ENCODE measurements at places on chromosomes 4 and X. TPM values are rescaled to one million over a fixed set of nuclear protein-coding genes. Genes with fewer than 3 reads are reported as not detected.

DNA sequence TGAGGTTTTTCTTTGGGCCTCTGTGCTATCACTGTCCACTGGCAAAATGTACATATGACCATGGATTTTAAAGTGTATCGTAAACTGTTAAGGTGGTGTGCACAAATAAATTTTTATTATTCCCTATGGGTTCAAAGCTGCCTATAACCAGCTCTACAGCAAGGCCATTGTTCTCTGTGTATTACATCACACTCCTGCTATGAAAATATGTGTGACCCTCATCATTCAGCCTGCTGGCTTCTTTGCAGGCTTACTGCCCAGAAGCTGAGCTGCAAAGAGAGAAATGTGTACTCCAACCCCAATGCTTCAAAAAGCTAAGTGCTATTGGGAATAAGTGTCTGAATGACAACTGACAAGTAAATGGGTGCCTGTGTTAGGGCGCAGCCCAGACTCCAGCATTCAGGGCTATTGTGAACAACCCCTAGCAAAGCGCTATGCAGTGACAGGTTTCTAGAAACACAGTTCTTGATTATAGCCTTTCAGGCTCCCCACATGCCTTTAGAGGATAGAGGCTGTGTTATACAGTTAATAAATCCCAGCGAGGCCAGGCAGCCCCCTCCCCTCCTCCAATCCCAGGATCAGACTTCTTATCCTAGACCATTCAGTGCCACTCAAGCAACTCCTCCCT lies 220.4 kb upstream of the RADX start:
- DNase-seq: no peak
- no peak overlapping the region for H3K4me3 ChIP-seq
- no peak overlapping the region for H3K27ac ChIP-seq
- no peaks in the 10 kb centered on the region for H3K36me3 ChIP-seq

PDLIM3 gene
- 25.2 TPM for total RNA-seq

- no peak overlapping the region for H3K4me3 ChIP-seq
- no peaks in the 10 kb centered on the region for H3K4me1 ChIP-seq
- H3K27ac ChIP-seq: no peak overlapping the region
- no peaks in the 10 kb centered on the region for H3K36me3 ChIP-seq
These were observed 154.1 kb upstream of the FAM241A start for GRCh38 chr4:111991163-111991562.

GRCh38 chr4:104465619-104466018 lies 29.1 kb downstream of the CXXC4 start:
- no peaks in the 10 kb centered on the region for H3K4me1 ChIP-seq
- no peak overlapping the region for H3K27ac ChIP-seq
- no peaks in the 10 kb centered on the region for H3K36me3 ChIP-seq
- no peak overlapping the region for H3K4me3 ChIP-seq
- no peak for DNase-seq
- no peaks in the 10 kb centered on the region for H3K27me3 ChIP-seq

DNA sequence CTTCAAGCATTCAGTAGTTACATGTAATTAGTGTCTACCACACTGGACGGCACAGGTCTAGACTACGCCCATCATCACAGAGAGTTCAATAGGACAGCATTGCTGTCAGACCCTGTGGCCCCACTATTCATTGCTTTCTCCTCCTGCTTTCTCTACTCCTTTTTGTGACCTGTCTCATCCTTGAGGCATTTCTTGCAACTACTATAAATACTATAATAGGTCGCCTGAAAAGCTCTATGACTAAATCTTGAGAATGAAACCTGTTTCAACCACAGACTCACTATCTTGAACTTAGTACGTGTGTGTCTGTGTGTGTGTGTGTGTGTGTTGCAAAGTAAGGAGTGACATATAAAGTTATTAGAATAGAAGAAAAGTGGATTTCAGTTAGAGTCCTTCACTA lies 252.9 kb upstream of the KLF3 start:
- no peaks in the 10 kb centered on the region for H3K27me3 ChIP-seq
- no peak overlapping the region for H3K4me3 ChIP-seq
- no peaks in the 10 kb centered on the region for H3K4me1 ChIP-seq
- H3K27ac ChIP-seq: no peak overlapping the region

GRCh38 chr4:4415107-4415805 lies 28.4 kb downstream of the NSG1 start:
- H3K36me3 ChIP-seq: no peaks in the 10 kb centered on the region
- H3K27me3 ChIP-seq: no peaks in the 10 kb centered on the region
- no peak for DNase-seq
- no peaks in the 10 kb centered on the region for H3K4me1 ChIP-seq
- H3K4me3 ChIP-seq: no peak overlapping the region

DNA sequence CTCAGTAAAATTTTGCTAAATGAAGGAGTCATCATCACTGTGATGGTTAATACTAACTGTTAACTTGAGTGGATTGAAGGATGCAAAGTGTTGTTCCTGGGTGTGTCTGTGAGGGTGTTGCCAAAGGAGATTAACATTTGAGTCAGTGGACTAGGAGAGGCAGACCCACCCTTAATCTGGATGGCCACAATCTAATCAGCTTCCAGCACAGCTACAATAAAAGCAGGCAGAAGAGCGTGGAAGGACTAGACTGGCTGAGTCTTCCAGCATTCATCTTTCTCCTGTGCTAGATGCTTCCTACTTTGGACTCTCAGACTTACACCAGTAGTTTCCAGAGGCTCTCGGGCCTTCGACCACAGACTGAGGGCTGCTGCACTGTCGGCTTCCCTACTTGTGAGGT lies 21.3 kb upstream of the WDR44 start:
- DNase-seq: no peak
- no peak overlapping the region for H3K27ac ChIP-seq
- no peaks in the 10 kb centered on the region for H3K4me1 ChIP-seq
- H3K4me3 ChIP-seq: no peak overlapping the region

ZNF630 gene
- total RNA-seq: 20.6 TPM

DNA sequence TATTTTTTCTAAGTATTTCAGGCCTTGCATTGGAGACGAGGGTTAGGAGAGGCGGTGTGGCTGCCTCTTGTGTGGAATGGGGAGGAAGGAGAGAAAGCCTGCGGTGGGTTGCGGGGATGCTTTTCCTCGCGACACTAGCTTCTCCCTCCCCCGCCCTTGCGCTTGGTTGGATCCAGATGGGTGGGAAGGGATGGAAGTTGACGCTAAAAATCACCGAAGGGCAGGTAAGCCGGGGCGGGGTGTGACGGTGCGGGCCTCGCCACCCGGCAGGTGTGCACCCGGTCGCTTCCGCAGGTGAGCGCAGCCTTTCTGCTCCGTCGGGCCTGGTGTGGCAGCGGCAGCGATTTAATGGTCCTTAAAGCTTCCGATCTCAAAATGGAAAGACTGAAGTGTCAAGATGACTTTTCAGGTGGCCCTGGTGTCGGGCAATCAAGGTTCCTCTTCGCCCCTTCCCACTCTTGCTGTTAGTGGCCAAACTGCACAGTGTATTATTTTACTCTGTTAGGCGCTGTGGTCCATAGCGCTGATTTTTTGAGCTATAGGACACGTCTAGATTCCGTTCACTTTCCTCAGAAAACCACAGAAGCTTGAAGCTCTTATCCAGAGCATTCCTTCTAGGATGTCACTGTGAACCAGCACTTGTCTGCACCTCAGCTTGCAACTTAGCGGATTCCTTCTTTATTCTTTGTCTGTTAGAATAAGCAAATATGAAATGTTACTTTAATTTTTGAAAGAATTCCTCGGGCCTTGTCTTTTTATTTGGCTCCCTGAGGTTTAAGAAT lies 765 bp downstream of the ENOPH1 start:
- H3K4me3 ChIP-seq: peak overlapping the region; percentile 90
- H3K27ac ChIP-seq: peak overlapping the region; percentile 100
- DNase-seq: peak; percentile 54
- H3K4me1 ChIP-seq: peaks cover 10% of the 10 kb centered on the region
- H3K36me3 ChIP-seq: peaks cover 10% of the 10 kb centered on the region

FAT4 gene
- 6.3 TPM for total RNA-seq

DNA sequence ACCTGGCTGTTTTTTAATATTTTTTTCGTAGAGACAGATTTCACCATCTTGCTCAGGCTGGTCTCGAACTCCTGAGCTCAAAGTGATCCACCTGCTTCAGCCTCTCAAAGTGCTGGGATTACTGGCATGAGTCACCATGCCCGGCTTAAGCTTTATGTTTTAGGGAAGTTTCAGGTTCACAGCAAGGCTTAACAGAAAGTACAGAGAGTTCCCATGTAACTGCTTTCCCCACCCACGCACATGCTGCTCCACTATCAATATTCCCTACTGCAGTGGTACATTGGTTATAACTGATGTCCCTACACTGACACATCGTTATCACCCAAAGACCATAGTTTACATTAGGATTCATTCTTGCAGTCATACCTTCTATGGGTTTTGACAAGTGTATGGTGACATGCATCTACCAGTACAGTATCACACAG lies 62.7 kb downstream of the PRPS1 start:
- H3K4me1 ChIP-seq: no peaks in the 10 kb centered on the region
- no peak overlapping the region for H3K4me3 ChIP-seq
- DNase-seq: no peak
- no peaks in the 10 kb centered on the region for H3K27me3 ChIP-seq
- no peak overlapping the region for H3K27ac ChIP-seq

SHROOM2 gene
- total RNA-seq: 2.8 TPM

GRCh38 chrX:154727871-154728270 lies 23.0 kb downstream of the GAB3 start:
- no peaks in the 10 kb centered on the region for H3K36me3 ChIP-seq
- DNase-seq: no peak

GRCh38 chrX:106912864-106913263 lies 7.3 kb upstream of the CLDN2 start:
- H3K4me3 ChIP-seq: no peak overlapping the region
- DNase-seq: no peak
- no peaks in the 10 kb centered on the region for H3K36me3 ChIP-seq

DNA sequence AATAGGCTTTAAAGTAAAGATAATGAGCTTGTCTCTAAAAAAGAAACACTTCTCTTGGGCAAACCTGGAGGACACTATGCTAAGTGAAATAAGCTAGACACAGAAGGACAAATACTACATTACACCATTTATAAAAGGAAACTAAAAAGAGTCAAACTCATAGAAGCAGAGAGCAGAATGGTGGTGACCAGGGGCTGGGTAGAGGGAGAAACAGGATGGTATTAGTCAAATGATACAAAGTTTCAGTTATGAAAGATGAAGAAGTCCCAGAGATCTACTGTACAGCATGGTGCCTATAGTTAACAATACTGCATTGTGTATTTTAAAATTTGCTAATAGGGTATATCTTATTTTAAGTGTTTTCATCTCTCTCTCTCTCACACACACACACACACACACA lies 28.5 kb downstream of the ACSL4 start:
- no peak for DNase-seq
- H3K4me1 ChIP-seq: no peaks in the 10 kb centered on the region
- no peak overlapping the region for H3K27ac ChIP-seq
- no peaks in the 10 kb centered on the region for H3K36me3 ChIP-seq
- H3K4me3 ChIP-seq: no peak overlapping the region
- no peaks in the 10 kb centered on the region for H3K27me3 ChIP-seq

HS3ST1 gene
- total RNA-seq: 4.3 TPM

DNA sequence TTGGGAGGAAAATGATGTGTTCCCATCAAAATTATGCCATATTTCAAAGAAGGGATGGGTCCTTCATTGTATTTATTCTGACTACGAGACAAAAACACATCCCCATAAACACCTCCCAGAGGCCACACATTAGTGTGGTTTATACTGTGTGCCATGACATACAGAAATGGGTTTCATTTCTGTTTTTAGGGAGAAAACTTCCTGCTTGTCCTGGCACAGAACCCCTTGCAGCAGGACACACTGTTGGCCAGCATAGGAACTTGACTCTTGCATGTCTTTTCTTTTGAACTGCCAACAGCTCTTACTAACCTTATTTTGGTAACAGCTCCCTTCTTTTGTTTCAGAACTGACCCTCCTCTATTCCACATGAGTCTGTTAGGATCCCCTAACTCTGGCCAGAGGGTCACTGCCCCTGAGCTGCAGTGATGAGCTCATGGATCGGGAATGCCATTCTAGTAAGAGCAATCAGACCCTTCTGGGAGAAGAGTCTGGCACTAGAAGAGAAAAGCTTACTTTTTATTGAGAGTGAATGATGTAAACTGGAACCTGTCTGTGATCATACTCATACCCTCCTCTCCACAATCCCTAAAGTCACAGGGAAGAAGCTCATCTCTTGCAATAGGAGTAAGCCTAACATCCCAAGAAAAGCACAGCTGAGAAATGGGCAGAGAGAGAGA lies 86.4 kb downstream of the SMIM20 start:
- no peak for DNase-seq
- H3K4me1 ChIP-seq: no peaks in the 10 kb centered on the region
- no peak overlapping the region for H3K4me3 ChIP-seq
- no peak overlapping the region for H3K27ac ChIP-seq
- no peaks in the 10 kb centered on the region for H3K36me3 ChIP-seq

RAI2 gene
- total RNA-seq: 10.1 TPM

GRCh38 chr4:75698162-75698962 lies 25.2 kb upstream of the G3BP2 start:
- H3K27ac ChIP-seq: peak overlapping the region; percentile 55
- no peaks in the 10 kb centered on the region for H3K36me3 ChIP-seq
- no peaks in the 10 kb centered on the region for H3K27me3 ChIP-seq
- H3K4me1 ChIP-seq: no peaks in the 10 kb centered on the region
- H3K4me3 ChIP-seq: no peak overlapping the region
- DNase-seq: peak; percentile 44

- no peak for DNase-seq
- H3K4me1 ChIP-seq: no peaks in the 10 kb centered on the region
- H3K36me3 ChIP-seq: no peaks in the 10 kb centered on the region
- H3K4me3 ChIP-seq: no peak overlapping the region
These were observed 47.0 kb downstream of the TASL start for GRCh38 chrX:30530606-30531005.

- no peaks in the 10 kb centered on the region for H3K4me1 ChIP-seq
- H3K27ac ChIP-seq: no peak overlapping the region
- H3K4me3 ChIP-seq: no peak overlapping the region
These were observed 235.7 kb downstream of the NKX6-1 start for GRCh38 chr4:84263415-84263814.

GRCh38 chr4:107666134-107666533 lies 53.9 kb downstream of the PAPSS1 start:
- no peaks in the 10 kb centered on the region for H3K4me1 ChIP-seq
- H3K4me3 ChIP-seq: no peak overlapping the region
- H3K27ac ChIP-seq: no peak overlapping the region
- no peaks in the 10 kb centered on the region for H3K36me3 ChIP-seq
- no peaks in the 10 kb centered on the region for H3K27me3 ChIP-seq

GRCh38 chr4:42817913-42818312 lies 74.6 kb upstream of the GRXCR1 start:
- no peaks in the 10 kb centered on the region for H3K27me3 ChIP-seq
- no peak for DNase-seq
- H3K36me3 ChIP-seq: no peaks in the 10 kb centered on the region
- H3K4me1 ChIP-seq: no peaks in the 10 kb centered on the region

DNA sequence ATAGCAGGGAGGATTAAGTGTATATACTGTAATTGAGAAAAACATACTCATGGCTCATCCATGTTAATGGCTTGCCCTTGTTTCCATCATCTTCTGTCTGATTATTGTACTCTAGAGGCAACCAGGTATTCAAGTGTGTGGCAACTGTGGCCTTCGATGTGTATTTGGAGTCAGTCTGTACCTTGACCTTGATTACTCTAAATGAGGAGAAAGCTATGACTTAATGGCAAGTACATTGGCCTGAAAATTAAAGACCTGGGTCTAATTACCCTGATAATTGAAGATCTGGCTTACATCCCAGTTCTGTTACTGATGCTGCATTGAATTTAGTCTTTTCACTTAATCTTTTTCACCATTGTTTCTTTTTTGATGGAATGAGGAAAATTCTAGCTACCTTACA lies 409.2 kb downstream of the CCSER1 start:
- H3K36me3 ChIP-seq: no peaks in the 10 kb centered on the region
- DNase-seq: no peak
- H3K4me1 ChIP-seq: no peaks in the 10 kb centered on the region
- no peaks in the 10 kb centered on the region for H3K27me3 ChIP-seq
- H3K27ac ChIP-seq: no peak overlapping the region

GYPE gene
- total RNA-seq: not detected

All from Peyer's patch (tissue), 4 donors.